ENCODE measurements at places on chromosomes 3 and 15.

DNA sequence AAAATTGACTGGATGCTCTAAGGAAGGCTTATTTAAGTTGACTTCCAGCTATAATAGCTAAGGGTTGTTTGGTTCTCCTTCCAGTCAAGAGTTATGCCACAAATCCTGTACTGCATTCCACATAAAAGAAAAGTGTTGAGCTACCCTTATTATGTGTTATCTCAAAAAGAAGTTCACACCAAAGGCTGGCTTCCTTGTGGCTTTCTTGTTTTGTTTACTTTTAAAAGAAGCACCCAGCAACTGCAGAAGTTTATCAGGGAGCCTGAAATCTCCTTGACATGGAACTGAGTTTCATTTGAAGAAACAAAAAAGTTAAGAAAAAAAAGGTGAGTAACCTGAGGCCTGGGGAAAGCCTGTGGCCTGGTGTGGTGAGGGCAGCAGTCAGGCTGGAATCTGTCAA, 10.2 kb downstream of the MGLL start:
- DNase-seq = no peak

- no peak for DNase-seq
Observed at GRCh38 chr3:37946531-37946889, 44.1 kb upstream of the VILL start.

- no peak for DNase-seq
Observed at GRCh38 chr15:91922646-91923547, 69.4 kb downstream of the SLCO3A1 start.

DNA sequence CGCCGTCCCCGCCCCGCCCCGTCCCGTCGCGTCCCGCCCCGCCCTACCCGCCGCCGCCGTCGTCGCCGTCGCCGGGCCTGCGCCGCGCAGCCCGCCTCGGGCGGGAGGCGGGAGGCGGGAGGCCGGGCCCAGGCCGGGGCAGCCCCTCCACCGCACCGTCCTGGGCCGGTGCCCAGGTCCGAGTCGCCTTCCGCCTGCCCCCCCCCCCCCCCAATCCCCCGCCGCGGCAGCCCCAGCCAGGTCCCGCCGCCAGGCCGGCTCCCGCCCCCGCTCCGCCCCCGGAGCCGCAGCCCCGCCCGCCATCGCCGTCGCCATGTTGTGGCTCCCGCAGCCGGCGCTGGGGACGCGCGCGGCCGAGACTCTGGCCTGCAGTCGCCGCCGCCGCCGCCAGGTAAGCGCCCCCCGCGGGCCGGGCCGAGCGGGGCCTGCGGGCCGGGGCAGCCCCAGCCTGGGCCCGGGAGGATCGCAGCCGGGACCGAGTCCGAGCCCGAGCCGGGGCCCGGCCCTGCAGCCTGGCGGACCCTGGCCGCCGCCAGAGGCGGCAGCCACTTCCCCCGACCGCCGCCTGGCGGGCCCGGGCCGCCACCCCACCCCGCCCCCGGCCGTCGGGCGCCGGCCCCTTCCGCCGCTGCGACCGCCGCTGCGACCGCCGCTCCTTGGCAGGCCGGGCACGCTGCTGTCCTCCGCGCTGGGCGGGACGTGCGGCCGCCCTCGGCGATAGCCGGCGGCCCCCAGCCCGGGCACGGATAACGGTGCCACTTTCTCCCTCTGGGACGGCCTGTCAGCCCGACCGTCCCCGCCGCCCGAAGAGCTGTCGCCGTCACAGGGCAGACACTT, at the start of gene ZNF592:
Gene ZNF592 (plus strand): TSS at position 319 of the 837 bp plus-strand sequence. CDS start 34,084 bp downstream, outside the sequence.
- peak; percentile 82 for DNase-seq

DNA sequence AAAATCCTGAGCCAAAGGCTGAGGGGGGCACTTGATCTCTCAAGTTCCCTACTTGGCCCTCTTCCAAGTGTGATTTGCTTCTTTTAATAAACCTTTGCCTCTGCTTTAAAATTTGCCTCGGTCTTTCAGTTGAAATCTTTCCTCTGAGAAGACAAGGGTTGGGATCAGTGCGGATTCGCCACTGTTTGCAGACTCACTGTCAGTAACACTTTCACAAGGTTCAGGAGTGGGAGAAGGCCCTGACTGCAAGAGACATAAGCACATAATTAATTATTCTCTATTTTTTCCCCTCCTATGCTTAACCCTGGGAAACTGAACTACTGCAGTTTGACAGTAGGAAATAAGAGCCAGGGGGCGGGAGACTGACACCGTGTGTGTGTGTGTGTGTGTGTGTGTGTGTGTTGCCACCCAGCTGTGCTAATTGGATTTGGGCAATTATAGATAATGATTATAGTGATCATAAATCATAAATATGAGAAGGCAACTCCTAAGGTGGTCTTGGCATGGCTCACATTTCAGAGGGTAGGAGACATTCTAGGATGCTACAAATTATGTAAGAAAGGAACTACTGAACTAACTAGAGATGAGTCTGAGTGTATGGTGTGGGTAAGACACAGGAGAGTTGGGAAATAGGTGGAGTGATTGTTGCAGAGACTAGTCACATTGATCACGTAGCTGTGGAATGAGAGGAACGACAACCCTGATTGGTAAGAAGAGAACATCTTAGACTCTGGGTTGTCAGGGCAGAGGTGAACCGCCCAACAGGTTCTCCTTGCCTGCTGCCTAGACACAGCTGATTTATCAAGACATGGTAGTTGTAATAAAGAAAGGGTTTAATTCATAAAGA, 5.5 kb upstream of the ZNF662 start:
- DNase-seq = no peak

- DNase-seq = no peak
Observed at GRCh38 chr15:56351353-56351752, 13.9 kb upstream of the TEX9 start.

- DNase-seq = no peak
Observed at GRCh38 chr15:57227899-57228298, 148.4 kb upstream of the CGNL1 start.

DNA sequence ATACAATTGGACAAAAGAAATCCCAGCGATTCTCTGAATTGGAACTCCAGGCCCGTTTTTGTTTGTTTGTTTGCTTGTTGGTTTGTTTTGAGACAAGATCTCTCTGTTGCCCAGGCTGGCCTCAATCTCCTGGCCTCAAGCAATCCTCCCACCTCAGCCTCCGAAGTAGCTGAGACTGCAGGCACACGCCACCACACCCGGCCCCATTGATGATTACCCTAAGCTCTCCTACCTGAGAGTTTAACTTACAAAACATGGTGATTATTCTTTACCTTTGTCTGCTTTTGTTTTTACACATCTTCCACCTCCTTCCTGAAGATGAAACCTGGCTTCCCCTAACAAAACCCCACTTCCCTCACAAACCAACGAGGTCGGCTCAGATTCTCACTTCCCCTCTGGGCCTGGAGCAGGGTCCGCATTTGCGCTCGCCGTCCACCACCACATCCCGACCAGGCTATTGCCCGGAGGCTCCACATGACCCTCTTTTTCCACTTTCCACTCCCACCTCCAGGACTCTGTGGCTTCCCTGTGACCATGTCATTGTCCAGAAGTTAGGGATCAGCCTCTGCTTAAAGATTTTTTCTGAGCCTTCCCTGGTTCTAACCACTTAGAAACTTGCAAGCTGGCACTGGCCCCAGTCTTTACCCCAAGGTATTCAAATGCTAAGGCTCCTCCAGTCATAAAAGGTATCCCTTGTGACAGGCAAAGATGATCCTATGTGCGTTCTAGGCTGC, 14.8 kb downstream of the KLHL6 start:
- no peak for DNase-seq

GRCh38 chr3:8621872-8622271, 22.7 kb downstream of the SSUH2 start:
- DNase-seq = no peak

DNA sequence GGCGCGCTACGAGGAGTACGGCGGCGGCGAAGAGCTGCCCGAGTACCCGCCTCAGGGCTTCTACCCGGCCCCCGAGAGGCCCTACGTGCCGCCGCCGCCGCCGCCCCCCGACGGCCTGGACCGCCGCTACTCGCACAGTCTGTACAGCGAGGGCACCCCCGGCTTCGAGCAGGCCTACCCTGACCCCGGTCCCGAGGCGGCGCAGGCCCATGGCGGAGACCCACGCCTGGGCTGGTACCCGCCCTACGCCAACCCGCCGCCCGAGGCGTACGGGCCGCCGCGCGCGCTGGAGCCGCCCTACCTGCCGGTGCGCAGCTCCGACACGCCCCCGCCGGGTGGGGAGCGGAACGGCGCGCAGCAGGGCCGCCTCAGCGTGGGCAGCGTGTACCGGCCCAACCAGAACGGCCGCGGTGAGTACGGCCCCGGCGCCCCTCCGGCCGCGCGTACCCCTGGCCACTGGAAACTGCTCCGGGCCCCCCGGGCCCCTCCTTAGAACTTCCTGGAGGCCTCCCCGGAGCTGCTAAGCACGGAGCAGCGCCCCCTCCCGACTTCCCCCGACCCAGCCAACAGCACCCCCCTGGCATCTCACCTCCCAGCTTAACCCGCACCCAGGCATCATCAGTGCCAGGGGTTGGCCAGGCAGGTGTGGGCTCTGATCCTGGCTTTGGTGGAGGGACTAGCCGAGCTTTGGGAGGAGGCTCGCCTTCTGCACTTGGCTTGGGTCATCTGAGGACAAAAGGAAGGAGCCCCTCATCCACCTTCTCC, 1.4 kb downstream of the LOXL1 start:
- DNase-seq = peak; percentile 84

Data from CD4-positive, alpha-beta memory T cell (primary cell).